ENCODE measurements at places on chromosomes 6 and 20.

DNA sequence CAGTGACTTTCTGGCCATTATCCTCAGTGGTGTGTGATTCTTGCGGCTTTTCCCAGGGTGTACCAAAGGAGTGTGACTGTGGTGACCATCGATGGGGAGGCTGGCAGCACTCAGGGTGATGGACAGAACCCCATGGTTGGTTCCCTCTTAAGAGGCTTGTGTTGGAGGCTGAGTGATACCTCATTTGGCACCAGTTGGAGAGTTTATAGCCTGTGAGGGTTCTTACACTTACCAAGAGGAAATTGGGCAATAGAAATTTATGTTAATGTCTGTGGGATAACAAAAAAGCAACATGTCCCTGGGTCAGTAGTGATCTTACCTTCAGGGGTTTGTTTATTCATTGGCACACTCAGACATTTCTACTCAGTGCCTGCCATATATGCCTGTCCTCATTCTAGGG, 37.2 kb downstream of the DAAM2 start:
- DNase-seq: no peak

GRCh38 chr6:93219447-93219846, 199.9 kb downstream of the EPHA7 start:
- no peak for DNase-seq

- DNase-seq: no peak
Measured at GRCh38 chr20:42706759-42707158, 482.9 kb downstream of the PTPRT start.

DNA sequence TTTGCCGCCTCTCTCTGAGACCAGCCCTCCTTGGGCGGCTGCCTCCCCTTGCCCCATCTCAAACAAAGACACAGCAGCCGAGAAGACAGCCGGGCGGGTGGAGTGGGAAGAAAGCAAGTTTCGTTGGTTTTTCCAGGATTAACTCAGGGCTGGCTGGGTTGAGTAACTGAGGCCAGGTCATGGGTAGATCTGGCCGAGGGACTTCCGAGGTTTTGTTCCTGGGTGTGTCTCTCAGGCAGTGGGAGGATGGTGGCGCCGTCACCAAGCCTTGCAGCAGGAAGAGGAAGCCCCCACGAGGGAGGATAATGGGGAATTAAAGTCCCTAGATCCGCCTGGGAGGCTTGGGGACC, 167.2 kb downstream of the TTLL2 start:
- no peak for DNase-seq

DNA sequence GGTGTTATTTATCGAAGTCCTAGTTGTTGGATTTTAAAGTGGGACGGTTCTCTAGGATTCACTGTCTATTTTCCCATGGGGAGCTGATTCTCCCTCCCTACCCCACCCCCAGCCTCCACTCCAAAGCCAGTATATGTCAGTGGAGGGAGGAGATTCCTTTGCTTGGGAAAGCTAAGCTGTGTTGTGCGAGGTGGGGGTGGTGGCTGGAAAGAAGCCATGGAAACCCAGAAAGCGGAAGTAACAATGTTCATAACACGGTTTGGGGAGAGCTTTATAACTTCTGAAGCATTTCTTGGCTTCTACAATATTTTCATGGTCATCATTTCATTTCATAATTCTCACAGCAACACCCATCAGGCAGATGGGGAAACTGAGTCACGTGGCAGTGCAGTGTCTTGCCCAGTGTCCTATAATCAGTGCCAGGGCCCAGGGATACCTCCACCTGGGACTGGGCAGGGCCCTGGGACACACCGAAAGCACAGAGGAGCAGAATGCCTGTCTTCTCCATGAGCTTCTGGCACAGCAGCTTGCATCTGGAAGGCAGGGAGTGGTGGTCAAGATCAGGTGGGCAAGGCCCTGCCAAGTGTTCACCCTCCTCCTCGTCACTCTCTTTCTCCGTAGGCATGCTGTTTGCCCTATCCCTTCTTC, 4.5 kb downstream of the SUN5 start:
- no peak for DNase-seq

DNA sequence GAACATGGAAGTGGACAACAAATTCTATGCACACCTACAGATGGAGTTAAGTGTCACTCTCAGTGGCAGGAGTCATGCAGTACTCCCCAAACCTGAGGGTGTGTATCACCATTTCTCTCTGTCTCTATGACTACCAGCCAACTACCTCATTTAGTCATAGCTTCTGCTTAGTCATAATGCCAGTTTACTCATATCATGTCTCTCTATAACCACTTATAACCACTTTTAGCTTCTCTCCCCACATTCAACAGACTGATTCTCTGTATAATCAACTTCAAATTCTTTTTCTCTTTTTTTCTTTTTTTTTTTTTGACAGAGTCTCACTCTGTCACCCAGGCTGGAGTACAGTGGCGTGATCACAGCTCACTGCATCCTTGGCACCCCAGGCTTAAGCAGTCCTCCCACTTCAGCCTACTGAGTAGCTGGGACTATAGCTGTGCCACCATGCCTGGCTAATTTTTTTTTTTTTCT, 13.8 kb upstream of the GTF3C6 start:
- peak; percentile 61 for DNase-seq

DNA sequence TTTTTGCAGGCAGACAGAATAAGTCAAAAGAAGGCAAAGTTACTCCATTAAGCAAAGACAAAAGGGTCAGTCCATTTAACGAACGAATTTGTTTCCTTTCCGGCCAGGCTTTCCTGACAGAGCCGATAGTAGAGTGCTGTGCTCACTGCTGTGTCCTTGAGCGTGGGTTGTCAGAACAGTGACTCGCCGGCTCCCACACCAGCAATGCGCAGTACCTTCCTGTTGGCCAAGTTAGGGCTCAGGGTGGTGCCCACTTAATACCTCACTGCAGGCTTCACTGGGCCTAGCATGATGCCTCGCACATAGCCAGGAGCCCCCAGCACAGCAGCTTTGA, 294.7 kb downstream of the FOXC1 start:
- DNase-seq: no peak

GRCh38 chr6:101016163-101016562, 135.0 kb upstream of the ASCC3 start:
- no peak for DNase-seq

GRCh38 chr6:152160346-152160745, 352.9 kb downstream of the ESR1 start:
- no peak for DNase-seq

- DNase-seq: no peak
Measured at GRCh38 chr6:121925024-121925423, 474.4 kb upstream of the HSF2 start.

DNA sequence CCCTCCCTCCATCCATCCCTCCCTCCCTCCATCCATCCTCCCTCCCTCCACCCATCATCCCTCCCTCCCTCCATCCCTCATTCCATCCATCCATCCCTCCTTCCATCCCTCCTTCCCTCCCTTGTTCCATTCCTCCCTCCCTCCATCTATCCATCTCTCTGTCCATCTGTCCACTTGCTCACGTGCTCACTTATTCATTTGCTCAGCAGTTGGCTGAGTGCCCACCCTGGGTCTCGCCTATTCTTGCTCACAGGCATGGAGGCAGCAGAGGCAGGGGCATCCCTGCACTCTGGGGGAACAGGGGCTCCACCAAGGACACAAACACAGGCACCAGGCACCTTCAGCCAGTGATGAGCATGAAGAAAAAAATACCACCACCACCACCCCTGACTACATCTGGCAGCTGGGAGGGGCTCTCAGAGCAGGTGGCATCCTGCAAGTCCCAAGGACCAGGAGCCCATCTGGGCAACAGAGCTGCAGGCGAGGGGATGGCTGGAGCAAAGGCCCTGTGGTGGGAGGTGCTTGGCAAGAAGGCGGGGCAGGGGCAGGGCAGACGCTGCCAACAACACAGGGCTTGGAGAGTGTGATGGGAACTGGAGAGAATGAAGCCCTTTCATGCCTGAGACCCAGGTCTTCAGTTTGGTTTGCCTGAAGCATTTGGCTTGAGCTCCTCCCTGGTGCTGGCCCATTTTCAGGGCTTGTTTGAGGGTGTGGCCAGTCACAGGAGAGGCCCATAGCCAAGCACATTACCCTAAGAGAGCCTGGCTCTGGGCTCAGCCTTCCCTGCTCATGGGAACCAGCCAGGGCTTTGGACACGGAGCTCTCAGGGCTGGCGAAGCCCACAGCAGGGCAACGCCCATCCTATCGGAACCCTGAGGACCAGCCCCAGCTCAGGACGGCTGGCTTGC, 40.2 kb upstream of the MRGBP start:
- no peak for DNase-seq

- no peak for DNase-seq
Measured at GRCh38 chr6:41630069-41630468, 8.2 kb upstream of the MDFI start.

GRCh38 chr6:139983555-139984276, 609.3 kb upstream of the CITED2 start:
- DNase-seq: no peak

GRCh38 chr6:169190970-169191369, 62.7 kb downstream of the THBS2 start:
- no peak for DNase-seq

- DNase-seq: no peak
Measured at GRCh38 chr20:24686156-24686555, 216.7 kb downstream of the SYNDIG1 start.

DNA sequence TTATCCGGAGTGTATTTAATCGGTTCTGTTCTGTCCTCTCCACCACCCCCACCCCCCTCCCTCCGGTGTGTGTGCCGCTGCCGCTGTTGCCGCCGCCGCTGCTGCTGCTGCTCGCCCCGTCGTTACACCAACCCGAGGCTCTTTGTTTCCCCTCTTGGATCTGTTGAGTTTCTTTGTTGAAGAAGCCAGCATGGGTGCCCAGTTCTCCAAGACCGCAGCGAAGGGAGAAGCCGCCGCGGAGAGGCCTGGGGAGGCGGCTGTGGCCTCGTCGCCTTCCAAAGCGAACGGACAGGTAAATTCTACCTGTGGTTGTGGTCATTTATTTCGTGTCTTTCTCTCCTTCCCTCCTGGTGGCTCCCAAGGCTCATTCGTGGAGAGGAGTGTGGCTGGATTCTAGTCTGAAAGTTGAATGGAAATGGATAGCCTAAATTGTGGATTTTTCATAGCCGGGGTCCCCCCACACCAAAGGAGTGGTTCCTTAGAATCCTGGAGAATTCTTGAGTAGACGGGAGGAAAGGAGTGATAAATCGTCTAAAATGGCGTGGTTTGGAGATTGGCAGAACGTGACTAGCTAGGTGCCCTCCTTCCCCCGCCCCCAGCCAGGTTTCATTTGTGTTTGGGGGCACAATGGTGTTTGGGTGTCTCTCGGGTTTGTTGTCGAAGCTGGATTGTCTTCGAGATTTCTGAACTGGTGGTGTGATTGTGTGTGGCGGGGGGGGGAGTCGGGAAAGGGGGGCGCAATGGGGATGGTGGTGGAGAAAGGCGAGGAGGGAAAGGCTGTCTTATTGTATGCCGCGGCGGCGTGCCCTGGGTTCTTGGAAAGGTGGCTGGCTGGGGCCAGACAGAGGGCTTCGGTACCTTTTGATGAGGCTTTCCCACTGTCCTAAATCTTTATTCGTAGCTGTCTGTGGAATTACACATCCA, 673 bp downstream of the MARCKS start:
- peak; percentile 11 for DNase-seq

GRCh38 chr6:156378853-156379252, 398.3 kb upstream of the ARID1B start:
- DNase-seq: no peak

DNA sequence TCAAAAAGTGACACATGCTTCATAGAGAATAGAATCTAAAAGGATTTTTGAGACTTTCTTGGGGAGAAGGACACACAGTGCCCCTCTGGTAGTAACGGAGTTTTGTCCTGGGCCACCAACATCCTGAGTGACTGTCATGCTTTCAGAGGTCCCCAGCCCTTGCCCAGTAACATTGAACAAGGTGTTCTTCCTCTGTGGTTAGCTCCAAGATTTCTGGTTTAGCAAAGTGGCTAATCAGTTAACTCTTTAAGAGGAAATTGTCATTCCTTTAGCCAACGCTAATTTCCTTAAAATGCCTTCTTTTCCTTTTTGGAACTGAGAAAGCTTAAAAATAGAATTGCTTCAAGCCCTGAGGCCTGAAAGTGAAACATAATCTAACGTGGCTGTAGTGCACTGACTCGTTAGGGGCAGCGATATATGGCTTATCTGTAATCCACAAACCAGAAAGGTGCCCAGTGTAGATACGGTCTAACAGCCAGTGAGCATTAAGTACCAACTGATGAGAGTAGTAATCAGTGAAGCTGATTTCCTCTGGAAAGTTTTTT, 7.8 kb downstream of the E2F3 start:
- peak; percentile 20 for DNase-seq

GRCh38 chr6:116773886-116774285, 8.4 kb upstream of the FAM162B start:
- no peak for DNase-seq

GRCh38 chr20:23360531-23360930, 1.5 kb upstream of the GZF1 start:
- no peak for DNase-seq

DNA sequence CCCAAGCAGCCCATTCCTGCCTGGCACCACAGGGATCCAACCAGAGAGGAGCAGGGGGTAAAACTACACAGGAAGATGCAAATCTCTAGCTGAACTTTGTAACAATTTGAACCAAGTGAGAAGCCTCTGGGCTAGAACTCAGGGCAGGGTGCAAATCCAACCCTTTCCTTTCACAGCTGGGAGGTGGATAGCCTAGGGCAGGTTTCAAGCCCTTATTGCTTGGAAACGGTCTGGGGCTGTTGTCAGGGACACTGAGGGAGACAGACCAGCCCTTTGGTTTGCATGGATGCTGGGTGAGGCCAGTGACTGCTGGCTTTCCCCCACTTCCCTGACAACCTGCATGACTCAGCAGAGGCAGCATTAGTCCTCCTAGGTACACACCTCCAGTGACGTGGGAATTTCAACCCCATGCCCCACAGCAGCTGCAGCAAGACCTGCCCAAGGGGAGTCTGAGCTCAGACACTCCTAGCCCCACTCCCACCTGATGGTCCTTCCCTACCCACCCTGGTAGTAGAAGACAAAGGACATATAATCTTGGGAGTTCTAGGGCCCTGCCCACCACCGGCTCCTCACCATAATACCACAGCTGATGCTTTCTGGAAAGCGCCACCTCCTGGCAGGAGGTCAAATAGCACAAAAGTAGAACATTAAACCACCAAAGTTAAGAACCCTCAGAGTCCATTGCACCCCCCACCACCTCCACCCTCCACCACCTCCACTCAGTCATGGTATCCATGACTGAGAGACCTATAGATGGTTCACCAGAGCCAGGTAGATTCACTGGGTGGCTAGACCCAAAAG, 797.7 kb upstream of the MAN1A1 start:
- DNase-seq: peak; percentile 7

- DNase-seq: no peak
Measured at GRCh38 chr6:43092635-43093034, 16.5 kb downstream of the PTK7 start.

GRCh38 chr6:41464481-41464880, 81.7 kb upstream of the FOXP4 start:
- DNase-seq: no peak

- no peak for DNase-seq
Measured at GRCh38 chr20:12916699-12917098, 92.1 kb upstream of the SPTLC3 start.

- DNase-seq: no peak
Measured at GRCh38 chr6:131103296-131103695, 32.0 kb upstream of the AKAP7 start.

GRCh38 chr6:143676437-143677045, 1.2 kb upstream of the PHACTR2 start:
- no peak for DNase-seq

- DNase-seq: no peak
Measured at GRCh38 chr20:38253571-38253970, 7.0 kb downstream of the KIAA1755 start.

Data from stimulated activated CD4-positive, alpha-beta T cell treated with anti-CD3 and anti-CD28 coated beads, Interleukin-15, amount 100 ng/mL, for 24 hours (primary cell).